Left cardiac atrium (tissue), 4 donors: ENCODE measurements at places on chromosomes 6 and 20. TPM values are rescaled to one million over a fixed set of nuclear protein-coding genes. Genes with fewer than 3 reads are reported as not detected.

Gene HTR1E
- total RNA-seq = not detected

DNA sequence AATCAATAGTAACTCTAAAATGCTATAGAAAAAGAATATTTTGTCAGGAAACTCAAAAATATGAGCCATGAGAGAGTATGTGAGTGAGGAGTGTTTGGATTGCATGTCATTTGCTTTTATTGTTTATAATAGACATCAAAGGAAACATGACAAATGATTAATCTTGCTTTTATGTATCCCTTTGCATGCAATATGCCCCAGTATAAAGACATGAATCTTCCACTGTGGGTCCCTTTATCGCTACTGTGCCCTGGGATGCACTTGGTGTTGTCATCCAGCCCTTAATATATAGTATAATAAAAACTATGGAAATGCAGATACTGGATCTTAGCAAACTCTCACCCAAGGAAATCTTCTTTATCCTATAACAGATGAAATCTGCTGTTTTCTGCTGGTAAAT lies 77.3 kb downstream of the LAMA4 start:
- no peak for DNase-seq

Gene NELFE
- 53.7 TPM for total RNA-seq

DNA sequence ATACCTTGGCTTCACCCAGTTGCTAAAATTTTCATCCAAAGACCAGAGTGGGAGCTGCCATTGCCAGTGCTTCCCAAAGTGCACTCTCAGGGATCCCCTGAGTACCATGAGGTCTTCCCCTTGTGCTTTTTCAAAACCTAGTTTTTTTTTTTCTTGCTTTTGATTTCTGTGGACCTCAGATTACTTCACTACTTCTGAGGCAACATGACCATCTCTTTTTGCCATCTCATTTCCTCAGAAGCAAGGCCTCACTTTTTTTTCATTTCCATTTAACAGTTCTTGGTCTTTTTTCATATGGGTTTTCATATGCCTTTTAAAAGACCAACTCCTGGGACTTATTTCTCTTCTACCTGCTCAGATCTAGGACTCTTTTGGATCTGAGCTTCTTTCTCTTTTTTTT lies 64.1 kb upstream of the MMS22L start:
- DNase-seq = no peak

Gene ZNF831
- total RNA-seq = 0.47 TPM

Gene FAM217A
- not detected for total RNA-seq

DNA sequence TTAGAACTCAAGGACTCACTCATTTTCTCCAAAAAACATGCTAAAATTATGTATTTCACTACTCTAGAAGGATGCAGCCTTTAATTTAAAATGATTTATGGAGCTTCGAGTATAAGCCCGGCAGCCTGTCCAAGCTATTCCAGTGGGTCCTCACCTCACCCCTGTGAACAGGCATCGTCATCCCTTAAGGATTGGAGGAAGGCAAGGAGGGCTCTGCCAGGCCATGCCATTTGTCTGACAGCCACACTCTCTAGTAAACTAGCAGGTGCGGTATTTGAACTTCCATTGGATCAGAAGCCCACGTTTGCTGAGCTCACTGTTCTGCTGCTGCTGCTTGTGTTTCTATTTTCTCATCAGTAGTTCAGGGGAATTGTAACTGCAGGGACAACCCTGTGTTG lies 39.8 kb upstream of the NAA20 start:
- no peak for DNase-seq

GRCh38 chr6:170028629-170029345 lies 262.1 kb downstream of the DLL1 start:
- DNase-seq = no peak

Gene PSORS1C2
- not detected for total RNA-seq
